ENCODE measurements at places on chromosomes 3 and 15.

- no peak for DNase-seq
Measured at GRCh38 chr3:127097481-127097880, 95.5 kb upstream of the PRR23E start.

DNA sequence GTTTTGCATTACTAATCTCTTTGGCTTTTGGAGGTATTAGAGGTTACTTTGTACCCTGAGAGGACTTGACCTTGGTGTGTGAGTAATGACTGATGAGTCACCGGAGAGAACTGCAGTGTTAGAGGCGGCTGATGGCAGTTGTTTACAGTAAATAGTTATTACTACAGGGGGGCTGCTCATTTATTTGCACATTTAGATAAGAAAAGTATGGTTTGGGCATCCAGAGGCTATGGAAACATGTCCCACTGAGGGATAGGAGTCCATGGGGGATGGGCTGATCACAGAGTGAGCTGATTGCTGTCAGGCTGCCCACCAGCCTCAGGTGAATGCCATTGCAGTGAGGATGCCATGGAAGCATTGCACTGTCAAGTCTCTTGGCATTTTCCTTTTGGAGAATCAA, 17.3 kb upstream of the STAC start:
- no peak for DNase-seq

GRCh38 chr3:32613183-32613582, 42.5 kb upstream of the DYNC1LI1 start:
- no peak for DNase-seq

- no peak for DNase-seq
Measured at GRCh38 chr3:146783446-146783845, 178.3 kb upstream of the PLSCR5 start.

DNA sequence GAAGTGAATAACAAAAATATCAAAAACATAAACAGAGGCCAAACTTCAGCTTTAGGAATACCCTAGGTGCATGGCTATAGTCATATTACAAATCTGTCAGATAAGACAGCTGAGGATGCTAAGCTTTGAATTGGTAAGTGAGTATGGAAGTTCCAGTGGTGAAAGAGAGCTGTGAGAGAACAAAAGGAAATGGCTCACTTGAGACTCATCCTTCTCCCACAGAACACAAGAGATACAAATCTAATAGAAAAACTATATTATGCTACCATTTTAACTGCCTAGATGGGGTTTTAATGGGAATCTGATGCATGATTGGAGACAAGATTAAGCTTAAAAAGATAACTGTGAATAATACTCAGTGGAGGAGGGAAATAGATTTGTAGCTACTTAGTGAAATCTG, 21.5 kb upstream of the PEX5L start:
- no peak for DNase-seq

GRCh38 chr3:23455775-23456174, 252.6 kb downstream of the UBE2E2 start:
- DNase-seq = no peak

- DNase-seq = no peak
Measured at GRCh38 chr3:52272831-52273230, 5.6 kb downstream of the WDR82 start.

DNA sequence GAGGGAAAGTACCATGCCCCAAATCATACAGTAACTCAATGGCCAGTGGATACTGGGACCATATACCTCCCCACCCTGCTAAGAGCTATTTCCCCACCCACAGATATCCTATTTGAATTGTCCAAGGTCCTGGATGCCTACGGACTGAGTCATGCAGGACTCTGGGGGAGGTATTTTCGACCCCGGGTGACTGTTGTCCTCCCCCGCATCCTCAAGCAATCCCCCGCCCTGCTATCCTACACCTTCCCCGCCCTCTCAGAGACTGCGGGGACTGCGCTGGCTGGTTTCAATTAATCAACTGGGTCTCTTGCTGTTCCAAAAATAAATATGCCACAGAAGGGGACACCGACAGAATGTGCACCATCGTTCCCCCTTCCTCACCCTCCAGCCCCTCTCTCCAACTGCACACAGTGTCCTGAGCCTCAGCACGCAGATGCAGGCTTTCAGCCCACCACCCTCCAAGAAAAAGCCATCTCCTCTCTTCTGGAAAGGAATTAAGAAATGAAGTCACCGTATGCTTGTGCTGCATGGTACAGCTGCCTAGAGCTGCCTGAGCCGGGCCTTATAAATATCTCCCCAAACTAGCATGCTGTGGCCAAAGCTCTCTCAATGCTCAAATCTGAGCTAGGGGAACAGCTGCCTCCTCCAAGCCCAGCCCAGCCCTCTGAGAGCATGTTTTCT, 8.1 kb downstream of the CAV3 start:
- no peak for DNase-seq

- no peak for DNase-seq
Measured at GRCh38 chr3:109081746-109082510, 36.0 kb downstream of the MORC1 start.

DNA sequence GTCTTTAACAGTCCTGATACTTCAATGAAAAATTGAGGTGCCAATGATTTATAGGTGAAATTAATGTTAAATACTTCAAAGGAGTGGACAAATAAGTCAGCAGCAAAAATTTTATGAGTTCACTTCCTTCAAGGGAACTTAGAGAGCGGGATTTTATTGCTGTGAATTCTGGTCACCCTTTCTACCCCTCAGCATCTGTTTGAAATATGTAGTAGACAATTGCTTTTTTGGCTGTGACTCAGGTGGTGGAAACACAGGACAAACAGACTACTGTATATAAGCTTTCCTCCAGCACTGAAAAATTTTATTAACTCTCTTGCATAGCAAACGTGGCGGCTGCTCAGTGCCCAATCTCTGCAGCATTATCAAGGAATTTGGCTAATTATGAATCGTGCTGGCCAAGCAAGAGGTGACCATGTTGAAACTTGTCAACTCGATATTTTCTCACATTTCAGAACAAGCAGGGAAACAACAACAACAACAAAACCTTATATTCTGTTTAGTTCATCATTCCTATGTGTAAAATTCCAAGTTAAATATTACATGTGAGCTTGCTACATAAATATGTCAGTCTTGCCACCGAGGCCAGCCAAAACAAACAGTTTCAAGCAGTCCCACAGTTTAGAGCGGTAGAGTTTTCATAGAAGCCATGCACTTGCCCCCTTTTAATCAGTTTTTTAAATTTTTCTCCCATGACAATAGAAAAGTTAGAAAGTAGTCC, 420.2 kb downstream of the FOXP1 start:
- no peak for DNase-seq

- no peak for DNase-seq
Measured at GRCh38 chr3:31105438-31106077, 211.1 kb upstream of the GADL1 start.

- DNase-seq = no peak
Measured at GRCh38 chr15:70775160-70775559, 11.8 kb upstream of the UACA start.

- DNase-seq = no peak
Measured at GRCh38 chr15:71334873-71335272, 219.6 kb downstream of the THSD4 start.

GRCh38 chr3:106720510-106720909, 656.7 kb upstream of the CCDC54 start:
- no peak for DNase-seq

DNA sequence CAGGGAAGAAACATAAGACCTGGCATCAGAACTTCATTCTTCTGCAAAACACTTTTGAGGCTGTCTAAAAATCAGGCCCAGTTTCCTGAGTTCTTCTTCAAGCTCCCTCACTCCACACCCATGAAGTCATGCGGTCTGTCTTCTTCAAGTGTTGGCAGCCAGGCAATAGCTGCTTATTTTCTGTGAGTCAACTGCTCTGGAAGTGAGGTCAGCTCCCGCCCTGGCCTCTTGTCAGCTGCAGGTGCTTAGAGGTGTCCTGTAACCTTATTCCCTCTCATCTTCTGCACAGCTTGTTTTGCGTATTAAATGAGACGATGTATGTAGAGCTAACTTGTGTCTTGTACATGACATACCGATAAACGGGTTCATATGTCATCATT, 226.1 kb downstream of the ADAMTS17 start:
- DNase-seq = no peak

- no peak for DNase-seq
Measured at GRCh38 chr3:188243124-188243795, 89.3 kb downstream of the LPP start.

GRCh38 chr3:46913644-46914043, 36.1 kb downstream of the PTH1R start:
- no peak for DNase-seq

DNA sequence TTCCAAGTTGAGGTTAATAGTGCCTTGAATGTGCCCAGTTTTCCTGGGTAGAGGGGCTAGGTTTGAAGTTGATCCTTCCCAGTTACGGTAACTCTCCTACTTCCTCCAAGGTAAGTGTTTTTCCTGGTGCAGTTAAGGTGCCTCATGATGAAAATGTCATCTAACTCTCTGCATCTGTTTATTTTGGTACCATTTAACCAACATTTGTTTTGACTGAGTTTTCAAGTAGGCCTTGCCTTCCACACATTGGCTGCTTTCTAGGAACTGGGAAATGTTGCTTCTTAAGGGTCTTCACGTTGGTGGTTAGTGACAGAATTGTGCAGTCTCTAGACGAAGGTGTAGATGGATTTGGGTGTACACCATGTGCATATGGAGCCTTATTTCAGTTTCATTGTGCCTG, 31.3 kb downstream of the USP3 start:
- no peak for DNase-seq

GRCh38 chr3:153043729-153044328, 118.2 kb upstream of the RAP2B start:
- no peak for DNase-seq

DNA sequence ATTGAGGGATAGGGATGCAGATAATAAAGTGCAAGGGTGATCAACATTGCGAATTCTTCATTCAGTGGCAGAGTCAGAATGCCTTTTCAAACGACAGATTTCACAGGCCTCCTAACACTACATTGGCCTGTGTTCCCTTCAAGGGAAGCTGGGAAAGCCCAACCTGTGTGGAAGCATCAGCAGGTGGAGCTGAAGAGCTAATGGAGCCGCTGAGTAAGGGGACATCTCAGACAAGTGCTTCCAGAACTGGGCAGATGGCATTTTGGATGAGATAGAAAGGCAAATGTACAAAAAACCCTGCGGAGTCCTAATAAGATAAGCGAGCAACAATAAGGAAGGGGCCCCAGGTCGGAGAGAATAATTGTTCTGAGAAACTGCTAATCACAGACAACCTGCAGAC, 8.5 kb upstream of the SLC24A5 start:
- no peak for DNase-seq

GRCh38 chr3:174891524-174892203, 32.5 kb downstream of the NAALADL2 start:
- no peak for DNase-seq

GRCh38 chr3:4642611-4643010, 149.5 kb downstream of the ITPR1 start:
- no peak for DNase-seq

- DNase-seq = no peak
Measured at GRCh38 chr3:64141476-64141875, 83.8 kb downstream of the PRICKLE2 start.

GRCh38 chr3:25782938-25783660, at the start of gene NGLY1:
Gene NGLY1, minus strand, starts transcription at chr3:25783443. Its CDS starts 53 bp downstream, at chr3:25783390.
- DNase-seq = peak; percentile 69

DNA sequence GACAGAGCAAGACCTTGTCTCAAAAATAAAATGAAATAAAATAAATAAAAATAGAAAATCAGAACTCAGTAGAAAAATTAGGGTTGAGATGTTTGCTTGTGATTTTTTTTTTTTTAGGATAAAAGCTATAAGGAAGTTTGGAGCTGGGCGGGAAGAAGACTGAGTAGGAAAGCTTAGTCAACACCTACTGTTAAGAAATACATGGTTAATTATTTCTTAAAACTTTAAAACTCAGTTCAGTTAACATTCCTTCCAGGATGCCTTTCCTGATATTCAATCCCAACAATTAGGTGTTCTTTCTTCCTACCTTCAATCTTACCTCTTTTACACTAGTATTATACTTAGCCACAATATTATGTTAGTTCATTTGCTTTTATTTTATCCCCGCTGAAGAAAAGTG, 246.2 kb downstream of the LSAMP start:
- no peak for DNase-seq

DNA sequence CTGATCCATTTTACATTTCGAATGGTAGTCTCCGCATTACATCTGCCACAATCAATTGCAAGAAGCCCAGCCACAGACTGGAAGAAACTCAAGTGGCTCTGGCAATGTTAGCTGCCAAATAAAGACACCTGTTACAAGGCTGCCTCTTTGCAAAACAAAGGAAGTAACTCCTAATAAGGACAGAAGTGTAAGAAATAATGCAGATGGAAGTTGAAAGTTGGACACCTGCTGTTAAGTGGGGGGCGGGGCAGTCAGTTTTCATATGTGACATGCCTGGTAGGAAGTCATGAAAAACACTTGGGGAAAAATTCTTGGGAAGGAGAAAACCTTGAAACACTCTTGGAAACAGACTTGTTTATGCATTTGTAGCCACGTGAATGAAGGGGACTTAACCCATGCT, 54.1 kb upstream of the ATP2C1 start:
- DNase-seq = no peak

- no peak for DNase-seq
Measured at GRCh38 chr3:8824238-8824637, 54.8 kb upstream of the OXTR start.

DNA sequence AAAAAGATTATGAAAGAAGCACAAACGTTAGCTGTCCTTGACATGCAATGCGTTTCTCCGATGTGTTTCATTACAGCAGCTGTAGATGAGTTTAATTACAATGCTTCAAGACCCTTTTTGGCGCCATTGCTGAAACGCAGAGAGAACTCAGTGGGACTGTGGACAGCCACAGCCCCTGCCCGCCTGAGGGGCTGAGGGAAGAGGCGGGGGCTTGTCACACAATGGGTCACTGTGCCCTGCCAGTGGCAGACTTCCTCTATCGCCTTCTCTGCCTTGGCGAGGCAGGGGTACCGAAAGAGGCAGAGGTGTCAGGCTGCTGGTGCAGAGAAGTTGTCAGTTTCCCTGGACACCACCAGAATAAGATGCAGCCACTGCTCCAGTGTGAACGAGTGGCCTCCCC, 252.0 kb downstream of the NR2F2 start:
- DNase-seq = no peak

GRCh38 chr15:82820128-82820527, 10.7 kb downstream of the WHAMM start:
- no peak for DNase-seq

- no peak for DNase-seq
Measured at GRCh38 chr15:100394736-100395440, 53.1 kb upstream of the ADAMTS17 start.

- DNase-seq = no peak
Measured at GRCh38 chr3:38600551-38600950, 48.9 kb downstream of the SCN5A start.

GRCh38 chr15:29054171-29055045, 168.6 kb downstream of the APBA2 start:
- DNase-seq = no peak

DNA sequence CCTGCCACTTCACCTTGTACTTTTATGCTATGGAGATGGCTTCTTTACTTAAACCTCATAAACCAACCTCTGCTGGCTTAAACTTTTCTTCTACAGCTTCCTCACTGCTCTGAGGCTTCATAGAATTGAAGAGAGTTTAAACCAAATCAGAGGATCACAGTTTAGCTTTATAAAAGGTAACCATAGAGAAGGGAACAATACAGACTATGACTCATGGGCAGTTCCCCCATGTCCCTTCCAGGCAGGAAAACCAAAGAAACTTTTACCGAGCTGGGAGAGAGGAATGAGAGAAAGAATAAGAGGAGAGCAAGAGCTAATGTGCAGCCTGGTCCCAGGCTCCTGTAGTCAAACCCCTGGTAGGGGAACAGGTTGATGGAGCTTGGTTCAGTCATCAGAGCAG, 53.9 kb upstream of the NEDD4 start:
- DNase-seq = no peak

All from stimulated activated CD8-positive, alpha-beta memory T cell treated with anti-CD3 and anti-CD28 coated beads, Interleukin-2, amount 100 ng/mL, for 1 hour (primary cell).